Activated CD4-positive, CD25-positive, alpha-beta regulatory T cell treated with anti-CD3 and anti-CD28 coated beads, Interleukin-2, amount 50 U/mL, for 24 hours (primary cell): ENCODE measurements at places on chromosomes 6 and 20.

- ATAC-seq: no peak
Observed at GRCh38 chr6:1201547-1202200, 110.2 kb upstream of the FOXQ1 start.

GRCh38 chr20:60138256-60139220, 180.3 kb downstream of the CDH26 start:
- ATAC-seq: peak; percentile 65

DNA sequence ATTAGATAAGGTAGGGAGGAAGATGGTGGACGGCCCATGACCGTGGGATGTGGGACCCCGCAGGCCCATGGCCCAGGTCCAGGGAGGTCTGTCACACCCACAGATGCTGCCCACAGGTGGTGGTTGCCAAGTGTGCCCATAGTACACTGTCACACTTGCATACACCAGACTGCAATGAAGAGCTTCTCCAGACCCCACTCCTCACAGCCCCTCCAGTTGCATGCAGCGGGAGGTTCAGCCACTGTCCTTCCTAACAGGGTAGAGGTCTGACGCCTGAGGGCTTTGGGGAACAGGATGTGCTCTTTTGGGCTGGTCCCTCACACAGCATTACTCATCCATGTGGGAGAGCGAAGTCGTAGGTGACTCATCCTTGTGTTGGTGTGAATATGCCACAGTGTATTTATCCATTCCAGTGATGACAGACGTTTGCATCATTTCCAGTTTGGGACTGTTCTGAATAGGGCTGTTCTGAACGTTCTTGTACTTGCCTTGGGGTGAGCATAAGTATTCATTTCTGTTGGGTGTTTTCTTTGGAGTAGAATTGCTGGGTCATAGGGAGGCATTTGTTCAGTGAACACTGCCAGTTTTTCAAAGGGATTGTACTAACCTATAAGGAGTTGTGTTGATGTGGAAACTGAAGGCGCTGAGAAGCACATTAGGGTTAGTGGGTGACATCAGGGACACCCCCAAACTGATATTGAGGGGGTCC, 10.1 kb upstream of the PYGB start:
- peak; percentile 98 for ATAC-seq

DNA sequence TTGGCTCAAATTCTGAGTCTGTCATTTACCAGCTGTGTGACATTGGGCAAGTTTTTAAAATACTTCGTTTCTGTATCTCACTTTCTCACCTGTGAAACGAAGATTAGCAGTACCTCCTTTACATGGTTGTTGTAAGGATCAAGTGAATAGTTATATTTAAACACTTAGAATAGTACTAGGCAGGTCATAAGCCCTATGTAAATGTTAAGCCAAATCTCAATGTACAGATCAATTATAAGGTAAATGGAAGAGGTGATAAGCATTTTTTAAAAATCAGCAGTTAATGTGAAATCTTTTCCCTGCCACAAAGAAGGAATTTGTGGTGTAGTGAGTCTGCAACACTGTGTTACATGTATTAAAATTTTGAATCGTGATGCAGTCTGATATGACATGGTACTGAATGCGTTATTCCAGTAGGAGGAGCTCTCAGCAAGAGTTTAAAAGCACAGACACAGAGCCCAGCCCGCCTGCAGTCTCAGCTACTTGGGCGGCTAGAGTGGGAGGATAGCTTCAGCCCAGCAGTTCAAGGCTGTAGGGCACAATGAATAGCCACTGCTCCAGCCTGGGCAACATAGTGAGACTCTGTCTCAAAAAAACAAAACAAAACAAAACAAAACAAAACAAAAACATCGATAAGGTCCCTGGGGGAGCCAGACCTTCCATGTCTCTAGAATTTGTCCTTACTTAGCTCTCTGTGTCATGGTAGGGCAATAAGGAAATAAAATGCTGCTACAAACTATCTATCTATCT, 46.0 kb downstream of the GTF2H5 start:
- peak; percentile 84 for ATAC-seq

- no peak for ATAC-seq
Observed at GRCh38 chr6:40410821-40411220, 176.3 kb downstream of the LRFN2 start.

- no peak for ATAC-seq
Observed at GRCh38 chr20:51535075-51535386, 7.5 kb downstream of the NFATC2 start.

- no peak for ATAC-seq
Observed at GRCh38 chr6:152112491-152113261, 305.2 kb downstream of the ESR1 start.

- ATAC-seq: no peak
Observed at GRCh38 chr6:90890683-90891330, 303.9 kb upstream of the MAP3K7 start.

DNA sequence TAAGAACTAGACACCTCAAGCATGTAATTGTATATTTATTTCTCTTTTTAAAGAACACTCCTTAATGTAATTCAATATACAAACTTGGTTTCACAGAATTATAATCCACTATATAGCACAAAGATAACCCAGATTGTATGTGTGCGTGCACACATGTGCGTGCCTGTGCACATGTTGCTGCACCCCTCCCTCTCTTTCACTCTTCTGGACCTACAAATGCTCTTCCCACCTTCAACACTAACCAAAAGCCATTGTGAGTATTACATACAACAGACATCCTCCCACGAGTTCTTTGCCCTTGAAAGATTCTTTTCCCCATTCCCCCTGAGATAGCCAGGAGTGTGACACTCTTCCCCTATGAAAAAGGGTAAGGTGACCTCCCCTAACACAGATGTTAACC, 193.5 kb downstream of the HIVEP2 start:
- ATAC-seq: no peak

DNA sequence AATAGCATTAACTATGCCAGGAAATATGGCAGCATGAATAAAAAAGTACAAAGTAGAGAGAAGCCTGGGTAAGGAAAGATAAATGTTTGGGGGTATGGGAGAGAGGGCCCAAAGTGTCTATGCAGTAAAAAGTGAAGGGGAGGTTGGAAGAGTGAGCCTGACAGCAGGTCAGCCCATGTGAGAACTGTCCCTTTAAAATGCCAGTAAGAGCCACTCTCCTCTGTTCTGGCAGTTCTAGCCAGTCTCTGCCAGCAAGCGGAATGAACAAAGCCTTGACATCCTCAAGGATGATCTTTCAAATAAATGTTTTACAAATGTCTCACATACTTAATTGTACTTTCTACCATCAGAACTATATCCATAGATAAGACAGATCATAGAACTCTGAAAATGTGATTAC, 164.5 kb downstream of the DST start:
- no peak for ATAC-seq

DNA sequence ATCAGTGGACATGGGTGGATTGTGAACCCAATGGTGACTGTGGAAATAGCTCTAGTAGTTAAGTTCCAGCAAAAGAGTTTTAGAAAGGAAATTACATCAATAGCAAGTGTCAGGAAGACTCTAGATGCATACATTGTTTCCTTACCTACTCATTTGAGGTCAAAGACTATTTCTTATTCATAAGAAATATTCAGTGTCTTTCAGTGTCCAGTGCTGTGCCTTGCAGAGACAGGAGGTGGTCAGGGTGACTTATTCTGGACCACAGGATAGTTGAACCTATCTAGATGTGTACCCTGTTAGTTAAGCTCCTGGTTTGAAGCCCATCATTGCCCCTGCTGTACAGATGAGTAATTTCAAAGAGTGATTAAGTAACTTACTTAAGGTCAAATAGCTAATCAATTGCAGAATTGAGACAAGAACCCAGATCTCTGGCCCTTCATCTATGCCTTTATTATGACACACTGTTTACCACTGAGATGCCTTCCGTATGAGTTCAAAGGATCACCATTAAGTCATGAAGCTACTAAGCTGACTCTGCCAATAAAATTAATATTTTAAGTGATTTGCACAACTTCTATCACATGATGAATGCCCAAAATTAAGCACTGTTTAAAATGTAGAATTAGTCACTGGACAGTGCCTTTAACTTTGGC, 136.1 kb downstream of the PDSS2 start:
- no peak for ATAC-seq

DNA sequence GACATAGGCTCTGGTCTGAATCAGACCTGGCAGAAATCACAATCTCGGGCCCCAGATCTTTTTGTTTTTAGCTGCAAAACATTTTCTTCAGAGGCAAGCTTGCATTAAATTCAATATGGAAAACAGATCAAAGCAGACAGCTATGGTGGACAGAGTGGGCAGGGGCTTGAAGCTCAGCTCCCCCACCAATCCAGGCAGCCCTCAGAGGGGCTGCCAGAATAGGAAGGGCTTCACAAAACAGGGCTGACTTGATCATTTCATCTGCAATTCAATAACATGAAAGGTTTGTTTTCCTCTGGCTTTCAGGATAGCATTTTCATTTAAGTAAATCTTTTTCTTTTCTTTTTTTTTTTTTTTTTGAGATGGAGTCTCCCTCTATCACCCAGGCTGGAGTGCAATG, 49.2 kb upstream of the ALDH8A1 start:
- no peak for ATAC-seq

GRCh38 chr6:16711546-16712254, 49.6 kb downstream of the ATXN1 start:
- peak; percentile 11 for ATAC-seq

GRCh38 chr20:58330687-58331086, 21.2 kb downstream of the RAB22A start:
- ATAC-seq: no peak

GRCh38 chr6:142699391-142699790, 245.6 kb downstream of the HIVEP2 start:
- ATAC-seq: no peak

GRCh38 chr6:97850458-97851212, 567.6 kb upstream of the MMS22L start:
- ATAC-seq: no peak

GRCh38 chr20:208942-209566, 18.0 kb upstream of the DEFB129 start:
- ATAC-seq: peak; percentile 60

DNA sequence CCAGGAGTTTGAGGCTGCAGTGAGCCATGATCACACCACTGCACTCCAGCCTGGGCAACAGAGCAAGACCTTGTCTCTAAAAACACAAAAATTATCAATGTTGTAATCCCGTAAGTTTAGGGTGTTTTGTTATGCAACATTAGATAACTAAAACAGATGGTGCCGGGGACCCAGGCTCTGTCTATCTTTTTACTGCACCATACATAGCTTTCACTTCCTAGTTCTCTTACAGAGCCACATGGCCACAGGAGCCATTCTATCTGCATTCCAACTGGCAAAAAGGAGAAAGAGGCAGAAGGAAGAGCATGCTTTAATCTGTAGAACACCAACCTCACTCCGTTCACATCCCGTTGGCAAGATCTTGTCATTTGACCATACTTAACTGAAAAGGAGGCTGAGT, 5.4 kb upstream of the TCF15 start:
- ATAC-seq: no peak

GRCh38 chr6:83873869-83874268, 14.4 kb downstream of the CYB5R4 start:
- no peak for ATAC-seq

- no peak for ATAC-seq
Observed at GRCh38 chr6:64012351-64013001, 376.9 kb downstream of the PHF3 start.

DNA sequence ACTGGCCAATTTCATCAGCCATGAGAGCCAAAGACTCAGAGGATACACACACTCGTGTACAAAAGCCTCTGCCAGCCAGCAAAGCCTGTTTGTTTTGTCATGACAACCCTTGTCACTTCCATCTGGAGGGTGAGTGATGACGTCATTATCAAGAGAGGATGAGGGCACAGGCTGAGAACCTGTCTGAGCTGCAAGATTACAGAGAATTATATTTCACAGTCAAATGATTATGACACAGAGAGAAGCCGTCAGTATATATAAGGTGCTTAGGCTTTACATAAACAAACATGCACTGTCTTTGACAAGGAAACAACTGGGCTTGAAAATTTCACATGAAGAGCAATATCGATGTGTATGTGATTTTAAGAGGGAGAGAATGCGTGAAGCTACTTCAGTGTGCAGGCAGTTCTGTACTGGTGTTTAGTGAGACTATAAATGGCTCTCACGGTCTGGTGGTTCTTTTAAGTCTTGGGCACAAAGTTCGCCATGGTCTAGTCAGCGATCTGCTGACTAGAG, 36.5 kb upstream of the BCLAF1 start:
- no peak for ATAC-seq

DNA sequence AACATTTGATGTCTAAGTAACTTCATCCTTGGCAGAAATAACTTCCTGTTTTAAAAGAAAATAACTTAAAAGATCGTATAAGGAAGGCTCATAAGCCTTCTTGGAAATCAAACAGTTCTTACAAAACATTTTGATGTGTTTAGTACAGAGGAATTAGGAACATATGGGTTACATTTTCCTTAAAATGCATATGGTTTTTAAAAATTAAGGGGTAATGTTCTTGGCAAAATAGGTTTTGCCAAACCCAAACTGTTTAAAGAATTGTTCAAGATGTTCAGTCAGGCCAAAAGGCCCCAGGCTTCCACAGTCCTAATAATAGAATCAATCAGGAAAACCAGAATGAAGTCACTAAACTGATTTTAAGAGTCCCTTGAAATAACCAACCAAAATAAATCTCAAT, 142.7 kb upstream of the SLC35B3 start:
- ATAC-seq: no peak

- no peak for ATAC-seq
Observed at GRCh38 chr6:133991096-133991593, 38.1 kb downstream of the TBPL1 start.

- ATAC-seq: no peak
Observed at GRCh38 chr20:61702246-61702645, 363.4 kb downstream of the TAF4 start.

DNA sequence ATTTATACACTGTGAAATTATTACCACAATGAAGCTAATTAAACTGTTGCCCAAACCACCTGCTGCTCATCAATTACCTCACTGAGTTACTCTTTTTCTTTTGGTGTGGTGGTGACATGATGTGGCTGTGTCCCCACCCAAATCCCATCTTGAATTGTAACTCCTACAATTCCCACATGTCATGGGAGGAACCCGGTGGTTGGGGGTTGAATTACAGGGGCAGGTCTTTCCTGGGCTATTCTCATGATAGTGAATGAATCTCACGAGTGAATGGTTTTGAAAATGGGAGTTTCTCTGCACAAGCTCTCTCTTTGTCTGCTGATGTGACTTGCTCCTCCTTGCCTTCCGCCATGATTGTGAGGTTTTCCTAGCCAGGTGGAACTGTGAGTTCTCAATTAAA, 145.0 kb downstream of the LRRC1 start:
- ATAC-seq: no peak

DNA sequence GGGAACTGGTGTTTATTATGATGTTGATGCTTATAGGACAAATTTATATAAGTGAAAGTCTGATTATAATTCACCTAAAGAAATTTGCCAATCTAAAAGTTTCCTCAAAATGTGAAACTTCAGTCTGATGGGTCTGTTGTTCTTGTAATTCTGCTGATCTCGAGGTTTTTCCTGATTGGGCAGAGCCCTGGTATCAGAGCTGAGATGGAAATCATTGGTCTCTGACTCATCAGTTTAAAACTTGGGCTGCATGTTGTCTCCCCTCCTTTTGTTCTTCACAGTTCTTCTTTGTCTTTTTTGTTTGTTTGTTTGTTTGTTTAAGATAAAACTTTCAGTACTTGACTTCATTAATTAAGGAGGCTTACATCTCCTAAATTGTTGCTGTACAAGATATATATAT, 5.9 kb downstream of the SMAP1 start:
- ATAC-seq: peak; percentile 85
